ENCODE measurements at places on chromosomes 6 and 20.

- DNase-seq, result no peak
These were observed 59.8 kb upstream of the CARMIL1 start for GRCh38 chr6:25219216-25219916.

DNA sequence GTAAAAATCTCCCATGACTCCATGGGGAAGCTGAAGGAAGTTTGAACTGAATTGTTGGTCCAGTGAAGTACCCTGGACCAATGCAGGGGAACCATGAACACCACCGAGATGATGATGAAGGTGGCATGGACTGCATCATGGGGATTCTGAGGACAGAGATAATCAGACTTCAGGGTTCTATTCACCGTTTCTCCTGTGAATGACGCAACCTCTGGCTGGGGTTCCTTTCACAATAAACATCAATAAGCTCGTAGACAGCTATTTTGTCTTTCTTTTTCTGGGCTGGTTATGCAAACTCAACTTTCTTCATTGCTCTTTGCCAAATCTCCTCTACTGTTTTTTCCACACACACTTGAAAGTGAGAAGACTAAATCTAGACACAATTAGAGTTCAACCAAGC lies 87.9 kb upstream of the NKX2-2 start:
- DNase-seq, result no peak

DNA sequence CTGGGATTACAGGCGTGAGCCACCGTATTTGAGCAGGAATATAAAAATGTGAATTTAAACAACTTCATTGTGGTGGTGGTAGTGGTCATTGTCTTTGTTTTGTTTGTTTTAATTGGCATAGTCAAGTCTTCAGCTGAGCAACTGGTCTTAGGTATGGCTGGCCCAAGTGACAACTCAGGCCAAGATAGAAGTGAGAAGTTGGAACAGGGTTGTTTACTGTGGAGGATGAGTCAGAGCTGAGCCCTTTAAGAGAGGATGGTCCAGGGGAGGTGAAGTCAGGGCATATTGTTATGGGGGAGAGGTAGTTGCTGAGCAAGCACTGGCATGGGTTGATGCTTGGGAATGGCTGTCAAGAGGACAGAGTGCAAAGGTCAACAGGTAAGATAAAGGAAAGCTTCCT lies 308.2 kb downstream of the FARS2 start:
- DNase-seq, result no peak

DNA sequence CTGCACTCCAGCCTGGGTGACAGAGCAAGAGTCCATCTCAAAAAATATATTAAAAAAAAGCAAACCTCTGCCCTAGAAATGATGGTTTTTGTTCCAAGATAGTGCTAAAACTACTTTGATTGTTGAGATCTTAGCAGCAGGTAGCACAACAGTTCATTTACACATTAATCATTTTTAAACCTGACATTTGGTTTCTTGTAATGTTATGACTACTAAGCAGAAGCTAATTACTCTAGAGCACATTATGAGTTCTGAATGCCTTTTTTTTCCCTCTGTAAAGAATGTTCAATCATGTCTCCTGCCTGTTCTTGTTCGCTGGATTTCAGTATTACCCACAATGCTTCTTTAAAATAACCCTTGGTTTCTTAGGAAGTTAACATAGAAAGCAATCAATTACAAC lies 24.7 kb upstream of the PHF3 start:
- no peak for DNase-seq

DNA sequence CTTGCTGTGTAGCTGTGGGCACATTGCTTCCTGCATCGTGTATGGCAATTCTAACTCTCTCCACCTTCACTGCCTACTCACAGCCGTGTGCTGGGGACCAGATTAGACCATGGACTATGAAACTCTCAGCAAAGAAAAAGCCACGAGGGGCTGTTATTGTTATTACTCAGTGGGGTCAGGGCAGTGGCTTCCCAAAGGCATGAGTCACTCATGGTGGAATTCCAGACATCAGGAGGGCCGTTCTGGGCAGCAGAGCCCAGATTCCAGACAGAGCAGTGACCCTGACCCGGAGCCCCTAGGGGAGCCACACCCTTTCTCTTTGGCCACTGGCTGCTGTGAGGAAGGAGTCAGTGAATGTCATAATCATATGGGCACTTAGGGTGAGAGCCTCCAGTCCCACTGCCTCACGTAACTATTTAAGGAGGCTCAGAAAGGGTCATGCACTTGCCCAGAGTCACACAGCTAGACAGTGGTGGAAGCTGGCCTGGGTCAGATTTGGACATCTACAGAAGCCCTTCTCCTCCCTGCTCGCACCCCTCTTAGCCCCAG lies 22.2 kb upstream of the CCN5 start:
- DNase-seq, result peak; percentile 91

DNA sequence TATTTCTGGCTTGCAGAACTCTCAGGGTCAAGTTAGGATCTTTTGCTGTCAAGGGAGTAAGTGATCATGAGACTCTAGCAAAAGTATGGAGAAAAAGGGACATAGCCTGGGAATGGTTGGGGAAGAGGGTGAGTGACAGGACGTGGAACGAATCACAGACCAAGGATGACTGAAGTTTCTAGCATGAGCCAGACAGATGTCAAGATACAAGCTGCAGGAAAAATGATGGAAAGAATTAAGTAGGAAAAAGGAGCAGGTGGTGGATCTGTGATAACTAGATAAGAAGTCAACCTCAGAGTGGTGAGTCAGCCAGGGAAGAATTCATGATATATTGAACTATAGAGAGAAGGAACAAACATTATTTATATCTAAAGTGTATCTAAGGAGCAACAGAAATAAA lies 159.8 kb upstream of the SYNDIG1 start:
- no peak for DNase-seq

GRCh38 chr20:34305333-34306230 lies 2.4 kb upstream of the AHCY start:
- DNase-seq, result no peak

GRCh38 chr6:15677822-15678221 lies 15.0 kb upstream of the DTNBP1 start:
- DNase-seq, result no peak

DNA sequence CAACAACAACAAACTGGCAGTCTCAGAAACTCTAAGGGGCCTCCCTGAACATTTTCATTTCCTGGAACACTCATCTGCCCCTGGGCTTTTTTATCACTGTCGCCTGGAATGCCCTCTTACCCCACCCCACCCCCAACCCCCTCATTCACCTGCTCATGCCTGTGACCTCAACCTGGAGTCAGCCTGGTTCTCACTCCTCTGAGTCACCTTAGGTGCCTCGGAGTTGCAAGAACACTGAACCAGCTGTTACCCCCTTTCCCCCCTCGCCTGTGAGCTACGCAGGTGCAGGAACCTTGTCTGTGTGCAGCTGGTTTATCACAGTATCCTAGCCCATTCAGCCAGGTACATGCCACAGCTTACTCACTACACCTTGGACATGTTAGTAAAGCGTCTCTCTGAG lies 12.8 kb upstream of the SNAI1 start:
- DNase-seq, result no peak

DNA sequence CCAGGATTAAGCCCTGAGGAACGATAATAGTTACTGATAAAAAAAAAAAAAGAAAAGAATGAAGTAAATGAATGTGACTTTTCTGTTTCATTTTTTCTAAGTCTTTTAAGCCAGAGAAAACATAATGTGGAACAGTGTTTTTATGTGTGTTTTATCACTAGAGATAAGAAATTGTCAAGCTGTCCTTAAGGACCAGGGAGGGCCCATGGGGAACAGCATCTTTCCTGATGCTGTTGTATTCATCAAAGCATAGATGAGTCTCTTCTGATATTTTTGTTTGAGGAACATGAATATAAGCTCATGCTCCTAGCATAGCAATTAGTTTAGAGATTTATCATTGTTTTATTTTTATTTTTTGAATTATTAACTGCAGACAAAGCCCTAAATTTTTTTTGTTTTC lies 150.2 kb downstream of the LAMA2 start:
- DNase-seq, result no peak

GRCh38 chr6:167920165-167920564 lies 77.3 kb upstream of the KIF25 start:
- no peak for DNase-seq

DNA sequence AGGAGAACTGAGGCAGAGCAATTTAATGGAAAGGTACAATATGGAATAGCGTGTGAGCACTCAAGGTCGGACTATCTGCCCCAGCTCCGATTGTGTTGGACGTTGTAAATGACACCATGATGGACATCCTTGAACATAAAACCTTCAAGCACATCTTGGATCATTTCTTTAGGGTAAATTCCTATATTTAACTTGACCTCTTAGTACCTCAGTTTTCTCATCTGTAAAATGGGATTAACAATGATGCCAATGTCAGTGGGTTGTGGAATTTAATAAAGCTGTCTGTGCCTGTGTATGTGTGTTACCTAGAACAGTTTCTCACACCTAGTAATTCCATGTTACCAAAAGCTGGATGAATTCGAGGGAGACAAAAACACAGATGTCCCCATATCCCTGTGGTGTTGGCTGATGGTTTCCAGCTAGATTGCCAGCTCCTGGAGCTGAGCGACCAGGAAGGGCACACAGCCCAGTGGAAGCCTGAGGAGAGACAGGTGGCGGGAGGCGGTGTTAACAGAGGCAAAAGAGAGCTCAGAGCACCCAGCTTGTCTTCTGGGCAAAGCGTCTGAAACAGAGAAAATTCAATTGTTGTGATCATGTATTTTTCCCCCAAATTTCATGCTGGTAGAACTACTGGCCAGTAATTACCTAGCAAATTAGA lies 32.6 kb downstream of the MDFI start:
- DNase-seq, result no peak

DNA sequence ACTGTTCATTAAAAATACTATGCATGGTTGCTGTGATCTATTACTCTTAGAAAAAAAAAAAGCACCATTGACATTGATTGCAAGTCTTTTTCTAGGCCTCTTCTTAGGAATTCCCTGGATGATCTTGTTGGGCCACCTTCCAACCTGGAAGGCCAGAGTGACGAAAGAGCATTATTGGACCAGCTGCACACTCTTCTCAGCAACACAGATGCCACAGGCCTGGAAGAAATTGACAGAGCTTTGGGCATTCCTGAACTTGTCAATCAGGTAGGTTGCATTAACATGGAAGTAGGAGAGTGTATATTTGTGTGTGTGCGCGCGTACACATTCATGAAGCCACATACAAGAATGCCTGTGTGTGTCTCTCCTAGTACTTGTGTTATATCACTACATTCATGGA lies 140.4 kb downstream of the NCOA3 start:
- no peak for DNase-seq

DNA sequence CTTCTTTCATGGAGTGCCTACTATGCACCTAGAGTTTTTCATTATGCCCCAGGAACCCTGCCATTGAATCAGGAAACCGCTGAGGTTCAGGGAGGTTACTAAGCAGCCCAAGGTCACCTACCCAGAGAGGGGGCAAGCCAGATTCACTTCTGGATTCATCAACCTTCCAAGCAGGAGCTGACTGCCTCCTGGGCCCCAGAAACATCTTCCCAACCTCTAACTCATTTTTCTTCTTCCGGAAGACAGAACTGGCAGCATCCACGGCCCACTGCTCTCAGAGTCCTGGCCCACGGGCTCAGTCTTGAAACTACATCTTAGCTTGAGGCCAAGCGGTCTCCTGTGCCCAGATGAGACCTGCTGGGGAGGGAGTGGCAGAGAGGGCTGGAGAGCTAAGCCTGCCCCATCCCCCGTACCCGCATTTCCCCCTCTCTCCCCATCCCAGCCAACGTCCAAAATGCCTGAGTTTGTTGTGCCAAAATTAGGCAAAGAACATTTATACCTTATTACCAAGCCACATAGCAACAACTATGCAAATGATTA lies 281.0 kb downstream of the CDC5L start:
- no peak for DNase-seq

- DNase-seq, result no peak
These were observed 61.9 kb upstream of the ELOVL5 start for GRCh38 chr6:53410508-53411258.

All from sigmoid colon (tissue), 7 donors.